Fibroblast of lung (primary cell): ENCODE measurements at places on chromosomes 12 and 14. TPM values are rescaled to one million over a fixed set of nuclear protein-coding genes. Genes with fewer than 3 reads are reported as not detected.

DNA sequence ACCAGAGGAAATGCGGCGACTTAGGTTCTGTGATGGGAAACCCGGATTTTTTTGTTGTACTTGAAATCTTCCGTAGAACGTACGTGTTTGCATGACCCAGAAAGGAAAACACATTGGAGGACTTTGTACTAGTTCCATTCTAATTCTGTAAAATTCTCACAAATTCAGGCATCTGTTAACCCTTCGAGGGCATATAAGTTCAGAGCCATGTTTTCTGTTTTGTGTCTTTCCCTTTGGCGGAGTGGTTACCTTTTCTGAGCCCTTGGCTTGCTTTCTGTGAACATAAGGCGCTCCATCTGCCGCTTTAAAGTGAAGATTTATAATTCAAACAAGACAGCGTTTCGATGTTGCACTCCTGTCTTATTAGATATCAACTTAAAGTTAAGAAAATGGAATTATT, 34.2 kb downstream of the BICD1 start:
- no peak for DNase-seq

The TMEM233 gene
- polyA plus RNA-seq, result 0.05 TPM in 1 of 2 replicates, not detected in the other

GRCh38 chr12:45464699-45465098, 248.8 kb downstream of the ANO6 start:
- DNase-seq, result no peak

The ADCY4 gene
- polyA plus RNA-seq, result 0.43 and 1.4 TPM in 2 replicates

- DNase-seq, result no peak
Measured at GRCh38 chr12:102483466-102483865, 3.1 kb upstream of the IGF1 start.

- DNase-seq, result no peak
Measured at GRCh38 chr12:62799766-62800406, 135.1 kb downstream of the PPM1H start.

The HCAR1 gene
- polyA plus RNA-seq, result 0.43 and 1.1 TPM in 2 replicates

The OVCH1 gene
- 0.06 and 0.29 TPM in 2 replicates for polyA plus RNA-seq

GRCh38 chr12:104615048-104615561, 158.4 kb downstream of the CHST11 start:
- no peak for DNase-seq

DNA sequence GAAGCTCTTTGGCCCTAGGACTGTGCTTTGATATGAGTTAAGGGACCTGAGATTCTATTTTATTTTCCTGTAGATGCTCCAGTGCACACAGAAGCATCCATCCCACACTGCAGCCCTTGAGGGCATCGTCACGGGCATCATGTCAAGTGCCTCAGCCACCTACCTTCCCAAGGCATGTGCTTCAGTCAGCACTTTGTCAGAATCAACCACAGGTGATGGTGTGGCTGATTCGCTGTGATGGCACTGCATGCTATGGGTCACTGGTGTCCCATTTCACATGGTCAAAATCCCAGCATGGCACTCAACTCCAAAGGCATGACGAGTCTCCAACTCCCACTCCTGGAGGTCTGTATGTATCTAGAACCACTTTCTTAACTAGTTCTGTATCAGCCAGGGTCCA, 100.8 kb downstream of the AACS start:
- no peak for DNase-seq

DNA sequence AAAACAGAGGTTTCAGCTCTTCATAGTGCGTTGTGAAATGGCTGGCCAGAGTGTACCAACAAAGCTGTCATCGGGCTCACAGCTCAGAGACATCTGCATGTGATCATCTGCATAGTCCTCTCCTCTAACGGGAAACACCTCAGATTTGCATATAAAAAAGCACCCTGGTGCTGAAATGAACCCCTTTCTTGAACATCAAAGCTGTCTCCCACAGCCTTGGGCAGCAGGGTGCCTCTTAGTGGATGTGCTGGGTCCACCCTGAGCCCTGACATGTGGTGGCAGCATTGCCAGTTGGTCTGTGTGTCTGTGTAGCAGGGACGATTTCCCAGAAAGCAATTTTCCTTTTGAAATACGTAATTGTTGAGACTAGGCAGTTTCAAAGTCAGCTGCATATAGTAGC, 14.3 kb upstream of the PAPLN start:
- peak; percentile 41 for DNase-seq

DNA sequence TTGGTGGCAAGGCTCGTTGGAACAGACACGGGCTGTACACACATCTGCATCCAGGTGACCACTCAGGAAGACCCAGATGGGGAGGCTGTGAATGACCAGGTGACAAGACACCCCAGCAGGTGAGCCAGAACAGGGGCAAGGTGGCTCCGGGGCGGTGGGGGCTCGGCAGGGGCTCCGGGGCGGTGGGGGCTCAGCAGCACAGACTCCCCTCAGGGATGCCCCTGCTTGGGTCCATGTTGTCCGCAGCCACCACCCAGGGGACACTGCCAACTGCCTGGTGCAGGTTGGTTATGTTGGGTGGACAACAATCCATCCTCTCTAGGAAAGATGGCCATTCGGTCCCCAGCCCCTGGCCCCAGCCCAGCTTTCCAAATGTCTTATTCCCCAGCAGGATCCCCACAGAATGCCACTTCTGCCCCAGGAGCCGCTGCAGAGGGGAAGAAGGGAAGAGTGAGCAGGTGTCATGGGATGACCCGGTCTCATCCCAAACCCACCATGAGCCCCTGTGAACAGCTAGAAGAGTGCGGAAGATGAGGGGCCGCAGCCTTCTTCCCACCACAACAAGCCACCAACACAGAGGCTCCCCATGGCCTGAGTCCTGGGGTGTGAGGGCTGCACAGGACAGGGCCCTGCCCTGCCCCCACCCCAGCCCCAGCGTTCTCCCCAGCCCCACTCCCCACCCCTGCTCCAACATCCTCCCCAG, 31.4 kb upstream of the C14orf180 start:
- no peak for DNase-seq

DNA sequence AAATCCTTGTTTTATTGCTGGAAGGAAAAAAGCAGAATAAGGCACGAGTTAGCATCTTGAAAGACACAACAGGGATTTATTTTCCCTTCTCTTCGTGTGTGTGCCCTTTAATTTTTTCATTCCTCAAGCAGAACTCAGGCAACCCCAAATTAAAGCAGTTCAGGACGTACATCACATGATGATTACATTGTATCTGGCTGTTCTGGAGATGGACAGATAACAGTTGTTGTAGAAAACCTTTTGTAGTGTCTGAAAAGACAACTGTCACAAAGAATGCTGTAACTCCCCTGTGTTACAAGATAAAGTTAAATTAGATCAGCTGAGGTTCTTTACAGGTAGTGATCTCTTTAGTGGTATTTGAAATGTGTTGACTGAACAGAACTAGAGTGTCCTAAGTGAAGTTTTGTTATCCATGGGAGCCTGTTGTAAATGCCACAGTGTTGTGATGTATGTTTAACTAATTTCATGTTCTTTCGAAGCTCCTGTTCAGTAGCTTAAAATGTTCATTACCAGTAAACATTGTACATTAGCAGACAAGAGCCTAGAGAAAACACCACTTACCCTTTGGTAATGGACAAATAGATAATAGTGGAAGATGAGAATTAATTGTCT, 58.5 kb downstream of the TMTC2 start:
- no peak for DNase-seq

The CD69 gene
- polyA plus RNA-seq, result not detected in 2 replicates

DNA sequence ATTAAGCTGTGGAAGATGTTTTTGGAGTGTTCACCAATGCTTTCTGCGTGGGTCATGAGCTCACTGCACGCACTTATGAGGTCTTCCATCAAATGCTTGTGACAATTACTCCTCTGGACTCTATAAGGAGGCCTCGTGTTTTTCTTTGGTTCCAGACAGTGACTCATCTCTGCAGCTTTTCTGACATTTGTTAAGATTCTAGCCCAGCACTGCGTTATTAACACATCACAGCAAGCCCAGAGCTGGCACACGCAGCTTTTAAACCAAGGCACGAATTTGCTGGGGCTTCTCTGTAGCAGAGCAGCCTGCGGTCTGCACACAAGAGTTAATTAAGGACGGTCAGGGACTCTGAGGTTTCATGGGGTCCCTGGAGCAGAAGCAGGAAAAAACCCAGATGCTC, 16.9 kb downstream of the MEG3 start:
- DNase-seq, result peak; percentile 87

The OR10P1 gene
- not detected in 2 replicates for polyA plus RNA-seq

The B4GALNT1 gene
- polyA plus RNA-seq, result 1.3 and 3.4 TPM in 2 replicates

GRCh38 chr12:51832354-51833107, 16.0 kb downstream of the FIGNL2 start:
- no peak for DNase-seq

DNA sequence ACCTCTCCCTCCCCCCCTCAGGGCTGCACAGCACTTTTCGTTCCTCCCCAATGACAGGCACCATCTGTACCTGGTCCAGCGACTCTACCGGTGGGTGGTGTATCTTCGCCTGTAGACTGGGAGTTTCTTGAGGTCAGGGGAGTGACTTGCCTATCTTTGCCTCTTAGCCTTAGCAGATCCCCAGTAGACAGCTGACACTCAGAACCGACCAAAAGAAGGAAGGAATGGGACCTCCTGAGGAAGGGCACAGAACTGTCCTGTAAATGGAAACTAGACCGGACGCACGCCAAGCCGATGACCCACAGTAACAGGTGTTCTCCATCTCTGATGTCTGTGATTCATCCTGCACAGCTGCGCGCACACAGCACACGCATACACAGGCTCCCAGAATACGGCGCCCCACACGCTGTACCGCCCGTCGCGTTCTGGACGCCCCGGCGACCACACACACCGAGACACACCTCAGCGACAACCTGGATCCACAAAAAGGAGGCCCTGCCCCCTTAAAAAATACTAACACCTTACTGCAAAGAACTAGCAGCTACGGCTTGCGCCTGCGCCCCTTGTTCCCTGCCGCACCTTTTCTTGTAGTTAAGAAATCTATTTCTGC, 673 bp upstream of the TTC9 start:
- DNase-seq, result peak; percentile 51

- DNase-seq, result no peak
Measured at GRCh38 chr12:3632256-3632655, 120.7 kb downstream of the CRACR2A start.

- no peak for DNase-seq
Measured at GRCh38 chr12:115672506-115673080, 604.9 kb downstream of the MED13L start.

- DNase-seq, result peak; percentile 52
Measured at GRCh38 chr14:52067873-52068614, 815 bp downstream of the NID2 start.

The PPP4R4 gene
- polyA plus RNA-seq, result 0.35 and 0.61 TPM in 2 replicates

The TSPAN19 gene
- polyA plus RNA-seq, result not detected in 2 replicates

- DNase-seq, result no peak
Measured at GRCh38 chr12:101743242-101743641, 4.0 kb upstream of the SYCP3 start.

DNA sequence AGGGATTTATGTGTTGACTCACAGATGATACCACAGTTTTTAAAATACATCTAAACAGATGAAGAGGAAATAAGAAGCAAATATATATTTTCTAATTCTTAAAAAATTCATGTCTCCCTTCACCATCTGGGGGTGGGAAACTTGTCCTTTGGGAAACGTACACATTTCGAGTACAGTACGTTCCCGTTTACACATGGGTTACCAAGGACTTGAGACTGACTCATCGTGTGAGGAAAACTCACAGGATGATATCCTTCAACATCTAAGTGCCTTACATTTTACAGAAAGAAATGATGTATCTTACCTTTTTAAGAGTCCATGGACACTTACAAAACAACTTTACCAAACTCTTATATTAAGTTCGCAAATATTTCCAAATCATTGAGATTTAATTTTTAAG, 16.0 kb upstream of the FBLN5 start:
- DNase-seq, result no peak

DNA sequence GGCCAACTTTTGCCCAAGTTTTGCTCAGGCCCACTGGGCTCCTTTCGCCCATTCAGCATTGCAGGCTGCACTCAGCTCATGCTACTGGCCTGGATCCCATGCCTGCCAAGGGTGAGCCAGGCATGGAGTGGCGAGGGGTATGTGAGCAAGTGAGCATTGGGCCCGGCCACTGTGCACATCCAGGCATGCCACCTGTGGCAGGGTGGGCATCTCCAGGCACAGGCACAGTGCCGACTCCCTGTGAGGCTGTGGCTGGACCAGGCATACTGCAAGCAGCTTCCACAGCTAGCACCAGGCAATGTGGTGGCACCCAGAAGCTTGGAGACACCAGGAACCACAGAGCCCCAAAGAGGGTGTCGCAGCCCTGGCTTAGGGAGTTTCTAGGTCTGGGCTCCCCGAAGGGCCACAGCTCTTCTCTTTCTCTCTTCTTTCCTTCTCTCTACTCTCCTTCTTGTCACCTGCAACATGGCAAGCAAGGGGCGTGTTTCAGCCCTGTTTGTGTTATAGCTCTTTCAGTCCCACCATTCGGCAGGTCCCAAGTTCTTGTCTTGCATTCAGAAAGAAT, 15.6 kb downstream of the FAM186A start:
- no peak for DNase-seq

The KCNA5 gene
- polyA plus RNA-seq, result not detected in 2 replicates

The RHEBL1 gene
- polyA plus RNA-seq, result 0.28 and 0.41 TPM in 2 replicates

DNA sequence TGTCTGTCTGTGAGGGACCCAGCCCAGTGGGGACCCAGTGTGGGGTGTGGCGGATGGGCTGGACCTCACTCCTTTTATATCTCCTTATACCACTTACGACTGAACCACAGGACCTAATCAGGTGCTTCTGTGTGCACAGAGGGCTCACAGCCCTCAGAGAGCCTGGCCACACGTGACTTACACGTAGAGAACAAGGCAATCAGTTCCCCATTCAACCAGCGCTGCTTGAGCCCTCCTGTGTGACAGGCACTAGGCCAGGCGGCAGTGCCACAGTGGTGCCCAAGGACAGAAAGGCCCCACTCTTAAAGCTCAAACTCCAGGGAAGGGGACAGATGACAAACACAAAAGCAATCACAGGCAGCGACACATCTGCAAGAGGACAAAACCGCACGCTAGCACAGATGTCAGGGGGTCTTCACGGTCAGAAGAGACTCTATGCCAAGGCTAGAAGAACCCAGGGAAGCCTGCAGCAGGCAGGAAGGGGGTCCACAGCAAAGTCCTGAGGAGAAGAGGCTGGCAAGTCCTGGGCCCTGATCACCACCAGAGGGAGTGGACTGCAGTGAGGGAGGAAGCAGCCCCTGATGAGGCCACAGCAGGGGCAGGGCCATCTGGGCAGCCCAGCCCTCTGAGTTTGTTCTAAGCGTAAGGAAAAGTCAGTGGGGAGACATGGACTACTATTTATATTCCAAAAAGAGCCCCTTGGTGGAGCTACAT, 39.3 kb downstream of the SETD3 start:
- DNase-seq, result no peak

GRCh38 chr14:51283402-51284085, 43.5 kb downstream of the TMX1 start:
- peak; percentile 85 for DNase-seq

The CD163 gene
- 0.03 TPM in 1 of 2 replicates, not detected in the other for polyA plus RNA-seq

- peak; percentile 48 for DNase-seq
Measured at GRCh38 chr12:49482095-49483051, 56.5 kb upstream of the KCNH3 start.

The BEST3 gene
- 0.03 TPM in 1 of 2 replicates, not detected in the other for polyA plus RNA-seq

DNA sequence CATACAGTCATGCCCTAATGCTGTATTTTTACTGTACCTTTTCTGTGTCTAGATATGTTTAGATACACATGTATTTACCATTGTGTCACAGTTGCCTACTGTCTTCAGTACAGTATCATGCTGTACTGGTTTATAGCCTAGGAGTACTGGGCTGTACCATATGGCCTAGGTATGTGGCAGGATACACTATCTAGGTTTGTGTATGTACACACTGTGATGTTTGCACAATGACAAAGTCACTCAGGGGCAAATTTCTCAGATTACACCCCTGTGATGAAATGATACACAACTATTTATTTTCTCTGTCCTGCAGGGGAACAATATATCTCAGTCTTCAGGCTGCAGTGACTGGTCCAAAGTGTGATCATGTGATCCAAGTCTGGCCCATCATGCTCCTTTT, 1076.1 kb downstream of the VRK1 start:
- no peak for DNase-seq
